K562 (cell line): ENCODE measurements at places on chromosomes 6 and 20. TPM values are rescaled to one million over a fixed set of nuclear protein-coding genes. Genes with fewer than 3 reads are reported as not detected.

The TP53TG5 gene
- total RNA-seq = 0.20 TPM in 1 of 2 replicates, not detected in the other

The KCNQ2 gene
- 0.13 and 0.40 TPM in 2 replicates for total RNA-seq

The CCDC170 gene
- total RNA-seq = not detected in 2 replicates

The CD109 gene
- total RNA-seq = 0.18 and 0.42 TPM in 2 replicates

DNA sequence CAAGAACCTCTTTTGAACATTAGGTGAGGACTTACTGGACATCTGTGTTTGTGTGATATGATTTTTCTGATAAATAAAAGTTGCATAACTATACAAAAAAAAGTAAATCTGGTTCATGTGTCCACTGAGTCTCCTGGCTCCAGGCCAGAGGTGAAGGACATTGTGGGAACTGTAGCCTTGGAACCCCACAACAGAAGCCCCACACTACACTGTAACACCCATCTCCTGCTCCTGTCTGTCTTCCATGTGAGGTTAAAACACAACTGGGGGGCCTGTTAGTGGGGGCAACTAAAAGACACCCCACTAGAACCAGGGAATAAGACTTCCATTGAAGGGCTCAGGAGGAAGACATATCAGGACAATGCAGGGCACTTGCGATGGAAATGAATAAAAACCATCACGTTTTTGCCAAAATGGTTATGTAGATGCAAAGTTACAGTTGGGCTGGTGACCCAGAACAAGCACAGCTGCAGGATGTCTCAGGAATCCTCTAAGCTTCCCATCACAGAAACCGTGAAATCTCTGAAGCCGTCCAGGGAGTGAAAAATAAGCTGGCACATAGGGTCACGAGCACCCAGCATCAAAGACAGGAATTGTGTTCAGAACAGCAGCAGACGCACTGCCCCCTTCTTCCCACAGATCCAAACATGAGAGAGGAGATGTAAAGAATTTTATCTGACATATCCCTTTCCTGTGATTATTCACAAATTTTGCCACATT is 36.7 kb upstream of the PCSK2 start:
- no peaks in the 10 kb centered on the region for H3K4me1 ChIP-seq
- no peaks in the 10 kb centered on the region for H3K27me3 ChIP-seq
- H3K27ac ChIP-seq = no peak overlapping the region
- no peak for DNase-seq
- H3K36me3 ChIP-seq = no peaks in the 10 kb centered on the region

GRCh38 chr6:169859978-169860703 is 108.7 kb downstream of the ERMARD start:
- no peak overlapping the region for H3K4me3 ChIP-seq
- no peaks in the 10 kb centered on the region for H3K36me3 ChIP-seq
- H3K27ac ChIP-seq = no peak overlapping the region
- H3K4me1 ChIP-seq = no peaks in the 10 kb centered on the region
- no peak for DNase-seq
- H3K27me3 ChIP-seq = peaks cover 58% of the 10 kb centered on the region

DNA sequence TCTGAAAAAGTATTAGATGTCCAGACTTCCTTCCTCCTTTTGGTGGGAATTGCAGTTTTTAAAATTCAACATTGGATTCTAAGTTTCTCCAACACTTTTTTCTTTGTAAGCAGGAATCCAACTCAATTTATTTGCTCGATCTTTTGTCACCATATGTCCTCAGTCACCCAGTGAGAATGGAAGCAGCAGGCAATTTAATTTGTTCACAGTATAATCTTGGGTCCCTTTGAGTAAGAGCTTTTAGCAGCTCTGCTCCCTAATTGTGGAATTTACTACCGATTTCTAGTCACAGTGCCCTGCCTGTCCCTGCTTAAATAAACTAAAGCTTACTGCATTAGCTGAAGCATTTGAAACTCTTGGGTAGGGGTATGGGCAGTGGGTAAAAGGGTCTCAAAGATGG is 98.6 kb downstream of the BTBD3 start:
- no peaks in the 10 kb centered on the region for H3K27me3 ChIP-seq
- H3K4me1 ChIP-seq = no peaks in the 10 kb centered on the region
- no peak overlapping the region for H3K4me3 ChIP-seq
- H3K27ac ChIP-seq = no peak overlapping the region

DNA sequence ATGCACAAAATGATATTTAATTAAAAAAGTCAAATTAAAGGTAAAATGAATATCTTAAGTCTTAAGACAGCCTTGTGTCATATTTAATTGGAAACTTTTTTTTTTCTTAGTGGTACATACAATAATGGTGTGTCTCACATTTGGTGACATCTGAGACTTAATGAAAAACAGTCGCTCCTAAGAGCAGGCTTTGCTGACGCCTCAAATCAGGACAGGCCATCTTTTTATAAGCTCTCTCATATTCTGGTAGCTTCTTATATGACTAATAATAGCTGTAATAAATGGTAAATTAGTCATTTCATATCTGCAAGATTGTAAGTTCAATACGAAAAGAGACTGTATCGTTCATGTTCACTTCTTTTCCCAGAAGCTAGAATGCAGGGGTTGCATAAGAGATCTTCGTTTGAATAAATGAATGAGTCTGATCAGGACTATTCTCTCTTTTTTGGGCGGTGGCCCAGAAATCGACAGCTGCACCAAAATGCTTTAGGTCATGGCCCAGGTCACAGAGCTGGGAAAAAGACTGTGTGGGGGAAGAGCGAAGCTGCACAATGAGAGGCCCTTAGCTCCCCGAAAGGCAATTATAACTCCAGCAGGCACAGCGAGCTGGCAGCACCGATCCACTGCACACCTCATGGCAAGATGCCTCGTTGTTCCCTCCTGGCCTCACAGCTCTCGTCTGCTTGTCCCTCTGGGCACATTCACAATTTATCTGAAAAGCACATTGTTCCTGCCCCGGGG is 69.4 kb downstream of the NRN1 start:
- peaks cover 12% of the 10 kb centered on the region for H3K27me3 ChIP-seq
- DNase-seq = no peak
- no peaks in the 10 kb centered on the region for H3K4me1 ChIP-seq
- no peak overlapping the region for H3K27ac ChIP-seq
- no peaks in the 10 kb centered on the region for H3K36me3 ChIP-seq

GRCh38 chr20:10713161-10713560 is 39.4 kb upstream of the JAG1 start:
- H3K27me3 ChIP-seq = no peaks in the 10 kb centered on the region
- H3K4me1 ChIP-seq = no peaks in the 10 kb centered on the region
- DNase-seq = no peak
- no peak overlapping the region for H3K27ac ChIP-seq
- no peaks in the 10 kb centered on the region for H3K36me3 ChIP-seq

GRCh38 chr20:59568509-59569024 is 35.8 kb upstream of the PHACTR3 start:
- H3K27me3 ChIP-seq = no peaks in the 10 kb centered on the region
- no peak for DNase-seq
- no peaks in the 10 kb centered on the region for H3K4me1 ChIP-seq
- no peak overlapping the region for H3K27ac ChIP-seq

DNA sequence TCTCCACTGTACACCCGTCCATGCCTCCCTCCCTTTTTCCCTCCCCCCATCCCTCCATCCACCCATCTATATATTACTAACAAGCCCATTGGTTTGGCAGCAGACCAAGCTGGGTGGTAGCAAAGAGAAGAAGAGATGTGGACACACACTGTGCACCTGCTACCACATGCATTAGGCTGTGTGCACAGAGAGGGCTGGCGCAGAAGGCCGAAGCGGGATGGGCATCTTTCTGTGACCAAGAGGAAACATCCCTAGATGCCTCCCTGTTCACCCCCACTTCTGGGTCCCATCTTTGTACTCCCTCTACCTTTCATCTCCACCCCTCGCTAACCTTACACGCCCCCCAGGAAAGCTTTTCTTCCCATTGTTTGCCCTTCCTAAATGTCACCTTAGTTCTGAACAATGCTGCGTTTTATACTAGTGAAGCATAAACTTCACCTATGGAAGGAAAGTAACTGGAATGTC is 64.9 kb upstream of the AFDN start:
- no peak overlapping the region for H3K27ac ChIP-seq
- H3K4me1 ChIP-seq = 0 out of 2 replicates have a peak, but pooled peaks cover 4% of the 10 kb centered on the region
- H3K4me3 ChIP-seq = no peak overlapping the region
- DNase-seq = no peak
- H3K27me3 ChIP-seq = peaks cover 84% of the 10 kb centered on the region
- no peaks in the 10 kb centered on the region for H3K36me3 ChIP-seq

GRCh38 chr6:39945626-39946025 is 11.4 kb upstream of the MOCS1 start:
- H3K36me3 ChIP-seq = no peaks in the 10 kb centered on the region
- H3K27ac ChIP-seq = no peak overlapping the region
- H3K4me3 ChIP-seq = no peak overlapping the region
- peaks cover 2% of the 10 kb centered on the region; the same call in 1 of the 2 replicates for H3K27me3 ChIP-seq
- DNase-seq = peak; percentile 55

- H3K4me1 ChIP-seq = peaks cover 4% of the 10 kb centered on the region; the same call in 1 of the 2 replicates
- H3K4me3 ChIP-seq = no peak overlapping the region
- H3K27me3 ChIP-seq = no peaks in the 10 kb centered on the region
- no peak overlapping the region for H3K27ac ChIP-seq
- H3K36me3 ChIP-seq = no peaks in the 10 kb centered on the region
These were observed 75.8 kb upstream of the E2F3 start for GRCh38 chr6:20325641-20326421.

DNA sequence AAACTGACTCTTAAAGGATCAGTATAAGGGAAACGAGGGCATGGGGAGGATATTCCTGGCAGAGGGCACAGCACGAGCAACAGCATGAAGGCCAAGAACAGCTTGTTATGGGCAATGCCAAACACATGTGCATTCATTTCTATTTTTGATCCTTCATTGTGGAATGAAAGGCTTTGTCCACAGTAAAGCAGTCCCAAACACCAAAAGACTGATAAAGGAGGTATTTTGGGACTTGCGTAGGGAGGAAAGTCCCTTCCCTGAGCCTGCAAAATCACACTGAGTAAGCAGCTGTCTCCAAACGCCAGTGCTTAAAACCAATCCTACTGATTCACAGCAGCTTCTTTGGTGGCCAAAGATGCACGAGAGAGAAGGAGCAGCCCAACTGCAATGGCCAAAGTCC is 138.2 kb downstream of the UNC5CL start:
- no peak overlapping the region for H3K4me3 ChIP-seq
- H3K36me3 ChIP-seq = no peaks in the 10 kb centered on the region
- H3K4me1 ChIP-seq = no peaks in the 10 kb centered on the region
- no peak for DNase-seq

GRCh38 chr20:44069203-44070011 is 117.6 kb downstream of the JPH2 start:
- no peak overlapping the region for H3K4me3 ChIP-seq
- H3K27me3 ChIP-seq = peaks cover 46% of the 10 kb centered on the region
- no peak for DNase-seq
- no peaks in the 10 kb centered on the region for H3K4me1 ChIP-seq

GRCh38 chr6:16592223-16592911 is 168.9 kb downstream of the ATXN1 start:
- H3K27me3 ChIP-seq = peaks cover 8% of the 10 kb centered on the region; the same call in 1 of the 2 replicates
- no peak overlapping the region for H3K27ac ChIP-seq
- DNase-seq = no peak
- H3K4me3 ChIP-seq = no peak overlapping the region
- H3K4me1 ChIP-seq = no peaks in the 10 kb centered on the region

GRCh38 chr6:36028088-36028876 is 674 bp downstream of the MAPK14 start:
- DNase-seq = peak; percentile 39
- H3K27me3 ChIP-seq = no peaks in the 10 kb centered on the region
- peaks cover 39% of the 10 kb centered on the region for H3K4me1 ChIP-seq
- H3K27ac ChIP-seq = peak overlapping the region; percentile 73
- peak overlapping the region; percentile 92 for H3K4me3 ChIP-seq
